ENCODE measurements at places on chromosomes 13 and 19.

GRCh38 chr13:33871207-33872004, 53.5 kb downstream of the RFC3 start:
- no peaks in the 10 kb centered on the region for H3K36me3 ChIP-seq
- no peaks in the 10 kb centered on the region for H3K27me3 ChIP-seq
- no peak for DNase-seq
- H3K4me3 ChIP-seq: no peak overlapping the region
- H3K27ac ChIP-seq: no peak overlapping the region

DNA sequence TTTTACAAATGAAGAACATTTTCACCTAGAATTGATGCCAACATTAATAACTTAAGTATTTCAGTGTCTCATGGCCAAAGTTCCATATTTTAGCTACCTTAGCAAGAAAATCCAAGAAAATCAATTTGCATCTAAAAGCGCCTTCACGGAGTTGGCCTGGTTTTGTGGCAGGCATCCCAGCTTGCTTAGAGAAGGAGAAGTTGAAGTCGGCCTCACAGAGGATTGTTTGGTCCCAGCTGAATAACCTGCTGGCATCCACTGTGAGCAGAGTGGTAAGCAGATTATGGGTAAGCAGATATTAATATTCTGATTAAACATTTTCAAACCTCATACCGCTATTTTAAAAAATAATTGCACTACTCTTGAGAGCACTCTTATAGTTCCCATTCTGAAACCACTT, 62.3 kb upstream of the STARD13 start:
- H3K4me3 ChIP-seq: no peak overlapping the region
- H3K27me3 ChIP-seq: no peaks in the 10 kb centered on the region
- no peaks in the 10 kb centered on the region for H3K4me1 ChIP-seq
- H3K36me3 ChIP-seq: no peaks in the 10 kb centered on the region
- H3K27ac ChIP-seq: no peak overlapping the region
- DNase-seq: no peak

GRCh38 chr13:92833071-92833470, 393.5 kb upstream of the GPC6 start:
- H3K4me3 ChIP-seq: no peak overlapping the region
- H3K4me1 ChIP-seq: no peaks in the 10 kb centered on the region
- H3K27ac ChIP-seq: no peak overlapping the region
- DNase-seq: no peak
- H3K27me3 ChIP-seq: no peaks in the 10 kb centered on the region
- H3K36me3 ChIP-seq: no peaks in the 10 kb centered on the region

DNA sequence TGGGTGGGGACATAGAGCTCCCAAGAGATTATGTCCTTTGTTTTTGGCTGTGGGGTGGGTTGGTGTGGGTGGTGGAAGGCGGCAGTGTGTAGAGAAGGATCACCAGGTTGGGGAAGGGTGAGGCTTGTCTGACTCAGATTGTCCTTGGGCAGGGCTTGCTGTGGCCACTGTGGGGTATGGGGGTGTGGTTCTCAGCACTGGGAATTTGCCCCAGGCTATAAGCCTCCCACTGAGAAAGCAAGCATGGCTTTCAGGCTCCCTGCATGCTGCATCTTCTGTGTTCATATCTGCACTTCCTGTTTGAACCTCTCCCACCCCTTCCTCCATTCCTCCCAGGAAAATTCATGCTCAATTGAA, 34.9 kb downstream of the DNAJC15 start:
- DNase-seq: no peak
- no peaks in the 10 kb centered on the region for H3K4me1 ChIP-seq
- no peak overlapping the region for H3K27ac ChIP-seq

DNA sequence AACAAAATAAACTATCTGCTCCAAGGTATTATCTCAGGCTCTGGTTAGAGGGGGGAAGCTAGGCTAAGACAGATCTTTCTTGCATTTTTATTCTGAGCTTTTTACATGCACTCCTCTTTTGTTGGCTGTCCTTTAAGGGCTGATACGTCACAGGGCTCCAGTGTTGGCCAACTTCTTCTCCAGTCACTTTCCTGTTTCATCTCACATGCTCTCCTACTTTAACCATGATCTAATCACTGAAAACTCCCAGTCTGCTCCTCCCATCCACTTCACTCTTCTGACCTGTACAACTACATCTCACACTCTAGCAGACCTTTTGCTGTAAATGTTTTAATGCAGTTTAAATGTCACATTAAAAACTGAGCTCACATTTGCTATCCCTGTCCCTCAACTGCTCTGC, 510.0 kb upstream of the KLF12 start:
- no peaks in the 10 kb centered on the region for H3K27me3 ChIP-seq
- no peak for DNase-seq
- H3K4me3 ChIP-seq: no peak overlapping the region
- H3K36me3 ChIP-seq: no peaks in the 10 kb centered on the region

Data from prostate gland (tissue), 2 donors.